CD4-positive, alpha-beta memory T cell (primary cell): ENCODE measurements at places on chromosomes 3 and 15. TPM values are rescaled to one million over a fixed set of nuclear protein-coding genes. Genes with fewer than 3 reads are reported as not detected.

DNA sequence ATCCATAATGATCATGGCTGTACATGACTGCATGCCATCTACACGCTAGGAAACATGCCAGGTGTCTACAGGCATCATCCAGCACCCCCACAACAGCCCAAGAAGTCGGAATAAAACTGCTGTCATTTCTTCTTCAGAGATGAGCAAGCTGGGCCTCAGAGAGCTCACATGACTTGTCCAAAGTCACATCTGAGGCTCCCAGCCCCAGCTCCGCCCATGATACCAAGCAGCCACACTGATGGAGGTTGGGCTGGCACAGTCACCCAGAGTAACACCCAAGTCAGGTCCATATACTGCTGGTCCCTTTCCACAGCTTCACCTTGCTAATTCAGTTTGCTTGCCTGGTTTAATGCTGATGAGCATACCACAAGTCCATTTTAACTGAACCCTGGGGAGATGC is 116.6 kb downstream of the SEC22A start:
- no peak for DNase-seq

DNA sequence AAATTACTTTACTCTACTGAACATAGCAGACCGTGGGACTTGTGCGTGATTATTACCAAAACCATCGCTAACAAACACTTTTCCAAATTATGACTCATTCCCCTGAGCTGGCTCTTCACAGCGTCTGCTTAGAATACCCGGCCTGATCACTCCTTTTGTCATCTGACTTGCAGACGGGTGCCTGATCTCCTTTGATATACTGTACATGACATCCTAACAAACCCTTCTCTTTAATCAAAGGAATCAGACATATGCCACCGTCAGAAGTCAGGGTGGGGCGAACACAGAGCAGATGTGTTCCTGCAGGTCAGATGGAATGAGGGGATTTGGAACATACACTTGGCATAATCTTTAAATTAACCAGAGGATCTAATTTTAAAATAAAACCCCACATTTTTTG is 48.5 kb upstream of the SH3GL3 start:
- no peak for DNase-seq

GRCh38 chr15:86876387-86876944 is 796.8 kb downstream of the AGBL1 start:
- no peak for DNase-seq

DNA sequence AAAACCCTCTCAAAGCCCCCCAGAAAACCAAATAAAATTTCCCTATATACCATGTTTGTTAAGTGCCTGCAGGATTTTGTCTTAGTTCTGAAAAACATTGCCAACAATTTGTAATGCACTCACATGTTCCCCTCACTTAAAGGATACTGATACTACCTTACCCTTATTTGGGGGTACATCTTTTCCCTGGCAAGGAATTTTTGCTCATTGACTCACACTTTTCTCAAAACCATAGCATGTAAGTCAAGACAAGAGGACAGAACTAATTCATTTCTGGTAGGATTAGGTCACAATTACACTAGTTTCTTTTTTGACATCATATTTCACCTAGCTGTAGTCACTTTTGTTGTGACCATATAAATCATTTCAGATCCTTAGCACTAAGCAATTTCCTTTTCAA is 222.2 kb downstream of the THRB start:
- DNase-seq: no peak

- no peak for DNase-seq
These were observed 114.7 kb downstream of the THRB start for GRCh38 chr3:24379936-24380335.

GRCh38 chr15:30956216-30957124 is 35.0 kb downstream of the MTMR10 start:
- no peak for DNase-seq

DNA sequence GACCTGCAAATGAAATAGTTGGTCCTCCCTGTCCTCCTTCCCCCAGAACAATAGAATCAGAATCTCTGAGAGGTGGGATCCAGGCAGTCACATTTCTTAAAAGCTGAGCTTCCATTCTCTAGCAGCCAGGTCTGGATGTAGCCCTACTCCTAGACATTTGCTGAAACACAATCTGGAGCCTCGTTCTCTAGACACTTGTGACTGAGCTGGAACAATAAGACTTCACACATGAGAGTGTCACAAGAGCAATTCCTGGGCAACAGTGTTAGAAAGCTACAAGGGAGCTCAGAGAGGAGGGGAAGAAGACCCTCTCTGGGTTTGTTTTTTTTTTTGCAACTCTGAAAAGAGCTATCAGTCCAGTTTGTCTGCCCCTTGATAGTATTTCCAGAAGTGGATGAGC is 14.5 kb downstream of the CORO2B start:
- DNase-seq: no peak

DNA sequence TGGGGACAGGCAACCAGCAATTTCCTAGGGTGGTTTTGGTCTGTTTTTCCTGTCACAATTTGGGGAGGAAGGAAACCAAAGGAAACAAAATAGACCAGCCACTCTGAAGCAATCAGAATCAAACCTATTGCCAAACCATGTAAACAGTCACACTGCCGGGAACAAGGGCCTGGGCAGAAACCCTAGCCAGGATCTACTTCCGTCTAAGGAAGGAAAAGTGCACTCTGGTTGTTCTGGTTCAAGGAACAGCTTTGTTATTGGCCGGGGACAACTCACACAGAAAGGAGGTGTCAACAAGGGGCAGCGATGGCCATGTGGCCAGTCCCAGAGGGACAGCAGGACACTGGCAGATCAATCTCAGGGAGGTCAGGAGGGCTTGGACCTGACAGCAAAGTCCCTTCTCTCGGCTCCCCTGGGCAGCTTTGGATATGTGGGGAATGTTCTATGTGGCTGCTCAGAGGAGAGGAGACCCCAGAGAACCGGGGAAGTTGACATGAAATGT is 17.5 kb upstream of the RAD18 start:
- no peak for DNase-seq

DNA sequence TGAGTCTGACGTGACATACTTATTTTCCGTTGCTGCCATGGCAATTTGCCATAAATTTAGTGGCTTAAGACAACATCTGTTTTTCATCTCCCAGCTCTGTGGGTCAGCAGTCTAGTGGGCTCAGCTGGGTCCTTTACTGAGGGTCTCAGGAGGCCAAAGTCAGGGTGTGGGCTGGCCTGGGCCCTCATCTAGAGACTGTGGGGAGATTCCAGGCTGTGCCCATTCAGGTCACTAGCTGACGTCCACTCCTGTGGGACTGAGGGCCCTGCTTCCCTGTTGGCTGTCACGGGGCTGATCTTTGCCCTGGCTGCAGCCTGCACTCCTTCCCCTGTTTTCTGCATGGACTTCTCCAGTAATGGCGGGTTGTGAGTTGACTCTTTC is 19.1 kb downstream of the FGD5 start:
- DNase-seq: no peak

- DNase-seq: no peak
These were observed 532.3 kb upstream of the ATP11B start for GRCh38 chr3:182261041-182261440.

- no peak for DNase-seq
These were observed 33.6 kb downstream of the CD200R1L start for GRCh38 chr3:112813016-112813415.

GRCh38 chr3:58366699-58367098 is 34.0 kb downstream of the PXK start:
- DNase-seq: no peak

- no peak for DNase-seq
These were observed 80.3 kb downstream of the BDH1 start for GRCh38 chr3:197475514-197475913.

GRCh38 chr3:146770881-146771280 is 165.7 kb upstream of the PLSCR5 start:
- DNase-seq: no peak

DNA sequence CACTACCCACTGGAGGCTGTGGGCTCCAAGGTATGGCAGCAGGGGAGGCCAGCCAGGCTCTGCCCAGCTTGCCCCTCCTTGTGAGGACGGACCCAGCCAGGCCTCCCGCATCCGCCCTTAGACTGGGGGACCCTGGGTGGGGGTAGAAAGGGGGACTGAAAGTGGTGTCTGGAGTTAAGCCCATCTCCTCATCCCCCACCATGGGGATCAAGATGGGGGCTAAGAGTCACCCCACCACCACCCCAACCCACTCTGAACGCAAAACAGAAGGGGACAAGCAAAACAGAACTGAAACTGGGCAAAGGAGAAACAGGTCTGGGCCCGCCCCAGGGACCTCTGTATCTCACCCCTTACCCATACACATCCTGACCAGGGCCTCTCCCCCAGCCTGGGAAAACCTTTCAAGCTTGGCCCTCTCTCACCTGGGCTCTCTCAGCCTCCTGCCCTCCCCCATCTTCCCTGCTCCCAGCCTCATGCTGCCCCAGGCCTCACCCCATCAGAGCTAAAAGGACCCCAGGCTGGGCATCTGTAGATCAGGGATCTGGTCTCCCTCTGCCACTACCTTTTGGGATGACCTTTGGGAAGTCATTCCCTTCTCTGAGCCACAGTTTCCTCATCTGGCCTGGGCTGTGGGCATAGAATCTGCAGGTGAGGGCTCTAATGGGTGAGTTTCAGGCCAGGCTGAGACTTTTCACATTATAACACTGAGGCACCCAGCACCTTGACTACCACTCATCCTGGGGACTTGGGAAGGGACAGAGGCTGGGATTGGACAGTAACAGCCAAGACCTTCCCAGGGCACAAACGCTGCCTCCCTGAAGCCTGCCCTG is 30.0 kb upstream of the CYP11A1 start:
- no peak for DNase-seq

DNA sequence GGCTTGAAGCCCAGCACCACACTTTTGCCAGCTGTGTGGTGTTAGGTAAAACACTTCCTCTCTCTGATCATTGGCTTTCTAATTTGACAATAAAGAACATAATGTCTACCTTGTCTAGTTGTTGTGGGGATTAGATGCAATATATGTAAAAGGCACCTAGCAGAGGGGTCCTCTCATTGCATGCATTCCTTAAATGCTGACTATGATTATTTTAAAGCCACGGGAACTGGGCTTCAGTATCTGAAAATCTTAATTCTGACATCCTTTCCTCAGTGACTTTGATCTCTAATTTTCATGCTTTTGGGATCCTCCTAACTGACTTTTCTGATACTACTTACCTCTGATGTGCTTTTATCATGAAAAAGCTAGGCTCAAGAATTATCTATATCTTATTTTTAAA is 596.3 kb downstream of the TAFA4 start:
- no peak for DNase-seq

DNA sequence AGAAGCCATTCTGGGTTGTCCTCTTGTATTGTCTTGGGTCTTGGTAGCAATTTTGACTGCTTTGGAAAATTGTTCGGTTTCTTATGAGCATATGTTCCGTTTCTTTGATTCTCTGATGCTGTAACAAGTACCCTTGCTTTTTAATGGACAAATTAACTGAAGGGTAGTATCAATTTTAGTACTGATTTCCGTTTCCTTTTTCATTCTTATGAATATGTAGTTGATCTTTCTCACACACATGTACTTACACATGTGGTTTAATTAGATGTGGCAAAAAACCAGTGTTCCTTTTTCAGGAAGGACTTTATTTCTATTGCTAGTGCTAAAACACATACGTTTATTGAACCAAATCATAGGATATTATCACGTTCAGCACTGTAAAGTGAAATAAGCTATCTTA is 119.1 kb downstream of the TCF12 start:
- DNase-seq: no peak

DNA sequence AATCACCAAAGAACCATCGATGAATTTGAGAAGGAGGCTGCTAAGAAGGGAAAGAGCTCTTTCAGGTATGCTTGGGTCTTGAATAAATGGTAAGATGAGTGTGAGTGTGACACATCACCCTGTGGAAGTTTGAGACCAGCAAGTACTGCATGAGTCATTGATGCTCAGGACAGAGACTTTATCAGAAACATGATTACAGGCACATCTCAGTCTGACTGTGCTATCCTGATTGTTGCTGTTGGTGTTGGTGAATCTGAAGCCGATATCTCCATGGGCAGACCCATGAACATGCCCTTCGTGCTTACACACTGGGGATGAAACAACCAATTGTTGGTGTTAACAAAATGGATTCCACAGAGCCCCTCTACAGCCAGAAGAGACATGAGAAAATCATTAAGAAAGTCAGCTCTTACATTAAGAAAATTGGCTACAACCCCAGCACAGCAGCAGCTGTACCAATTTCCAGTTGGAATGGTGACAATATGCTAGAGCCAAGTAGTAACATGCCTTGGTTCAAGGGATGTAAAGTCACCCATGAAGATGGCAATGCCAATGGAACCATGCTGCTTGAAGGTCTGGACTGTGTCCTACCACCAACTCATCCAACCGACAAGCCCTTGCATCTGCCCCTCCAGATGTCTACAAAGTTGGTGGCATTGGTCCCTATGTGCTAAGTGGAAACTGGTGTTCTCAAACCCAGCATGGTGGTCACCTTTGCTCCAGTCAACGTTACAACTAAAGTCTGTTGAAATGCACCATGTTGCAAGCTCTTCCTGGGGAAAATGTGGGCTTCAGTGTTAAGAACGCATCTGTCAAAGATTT is 20.5 kb downstream of the TM4SF4 start:
- no peak for DNase-seq

DNA sequence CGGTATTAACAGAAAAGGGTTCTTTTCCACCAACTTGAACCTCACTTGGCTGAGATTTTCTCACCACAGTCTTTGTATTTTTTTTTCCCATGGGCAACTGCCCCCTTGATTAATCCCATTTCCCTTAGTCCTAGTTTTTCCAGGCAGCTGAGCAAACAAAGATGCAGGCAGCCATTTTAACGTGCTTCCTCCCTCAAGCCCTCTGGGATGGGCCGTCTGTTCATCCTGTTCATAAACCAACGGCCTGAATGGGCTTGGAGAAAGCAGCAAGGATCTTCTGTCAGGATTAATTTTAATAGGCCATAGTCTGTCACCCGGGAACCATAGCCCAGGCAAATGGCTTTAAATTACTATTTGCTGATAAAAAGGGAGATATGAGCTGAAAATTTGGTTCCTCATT is 10.4 kb upstream of the POLR2M start:
- no peak for DNase-seq

GRCh38 chr3:124295362-124295761 is 303.4 kb upstream of the ROPN1 start:
- no peak for DNase-seq

DNA sequence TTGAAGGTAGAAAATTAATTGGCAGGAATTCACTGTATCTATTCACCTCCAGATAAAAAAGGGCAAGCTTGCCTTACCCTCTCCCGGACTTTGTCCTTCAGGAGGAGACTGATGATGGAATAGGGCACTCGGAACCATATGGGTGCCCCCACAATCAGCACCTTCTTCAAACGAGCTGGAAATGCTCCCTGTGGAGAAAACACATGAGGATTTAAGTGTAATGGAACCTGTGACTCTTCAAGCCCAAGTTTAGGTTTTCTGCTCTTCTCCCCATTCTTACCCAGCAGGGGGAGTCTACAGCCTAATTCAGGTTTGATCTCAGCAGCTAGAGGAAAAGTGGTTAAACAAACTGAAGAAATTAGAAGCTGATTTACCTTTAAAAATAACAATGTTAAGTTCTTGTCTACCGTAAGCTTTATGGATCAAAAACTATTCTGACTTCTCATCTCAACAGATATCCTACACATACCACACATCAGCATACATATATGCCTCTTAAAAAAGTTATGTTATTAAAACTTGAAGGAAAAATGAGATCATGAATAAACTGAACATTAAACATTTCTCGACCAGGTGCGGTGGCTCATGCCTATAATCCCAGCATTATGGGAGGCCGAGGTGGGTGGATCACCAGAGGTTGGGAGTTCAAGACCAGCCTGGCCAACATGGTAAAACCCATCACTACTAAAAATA is 57.5 kb upstream of the SIN3A start:
- DNase-seq: peak; percentile 40

SYNPR gene
- not detected for total RNA-seq

P2RY12 gene
- not detected for total RNA-seq

FAM107A gene
- total RNA-seq: not detected

TP63 gene
- 0.25 TPM for total RNA-seq

MCF2L2 gene
- total RNA-seq: 6.5 TPM

CASR gene
- not detected for total RNA-seq

IL12A gene
- 0.53 TPM for total RNA-seq

POLQ gene
- 0.28 TPM for total RNA-seq
